Fibroblast of upper back skin (primary cell): ENCODE measurements at places on chromosomes 4 and X.

DNA sequence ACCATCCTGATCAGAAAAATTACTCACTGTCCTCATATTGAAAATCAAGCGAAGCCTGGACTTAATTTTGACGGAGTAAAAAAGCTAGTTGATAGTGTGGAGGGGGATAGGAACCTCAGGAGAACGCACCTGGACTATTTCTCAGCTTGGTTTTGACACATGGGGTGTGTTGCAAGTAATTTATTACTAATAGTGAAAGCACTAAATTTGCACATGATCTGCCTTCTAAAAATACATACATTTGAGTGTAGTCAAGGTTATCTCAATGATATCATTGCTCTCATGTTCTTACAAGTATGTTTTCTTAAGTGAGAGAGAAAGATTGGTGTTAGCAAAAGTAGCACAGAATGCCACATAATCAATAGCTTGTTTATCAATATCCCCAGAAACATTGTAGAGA lies 29.5 kb downstream of the LRIT3 start:
- DNase-seq = no peak

GRCh38 chrX:1449823-1450149 lies 2.9 kb downstream of the ASMTL start:
- DNase-seq = no peak

DNA sequence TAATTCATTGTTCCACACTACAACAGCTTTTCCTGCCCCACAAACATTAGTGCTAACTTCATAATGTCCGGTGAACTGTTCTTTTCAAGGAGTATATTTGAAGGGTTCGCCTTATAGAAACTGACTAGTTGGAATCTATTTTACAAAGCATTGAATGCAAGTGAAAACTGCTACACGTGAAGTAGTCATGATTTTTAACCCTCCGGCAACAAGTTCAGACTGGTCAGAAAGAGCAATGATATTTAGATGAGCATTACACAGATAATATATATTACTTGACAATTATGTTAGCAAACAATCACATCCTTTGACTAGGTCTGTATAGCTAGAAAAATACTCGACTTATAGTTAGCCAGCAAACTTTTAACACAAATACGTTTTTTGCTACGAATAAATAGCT lies 1.7 kb upstream of the SLAIN2 start:
- DNase-seq = no peak

DNA sequence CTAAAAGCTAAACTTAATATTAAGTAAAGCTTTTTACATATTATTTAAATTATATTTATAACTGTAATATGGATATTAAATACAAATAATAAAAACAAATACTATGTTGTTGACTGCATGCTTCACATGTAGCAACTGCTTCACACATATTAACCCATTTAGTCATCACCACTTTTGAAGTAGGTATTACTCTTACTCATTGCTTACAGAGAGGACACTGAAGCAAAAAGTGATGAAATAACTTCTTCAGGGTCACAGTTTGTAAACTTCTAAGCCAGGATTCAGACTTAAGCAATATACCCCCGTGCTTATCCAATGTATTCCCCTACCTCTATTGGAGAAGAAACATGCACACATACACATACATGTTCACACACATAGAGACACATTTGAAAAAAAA lies 166.6 kb downstream of the DKK2 start:
- DNase-seq = peak; percentile 57

DNA sequence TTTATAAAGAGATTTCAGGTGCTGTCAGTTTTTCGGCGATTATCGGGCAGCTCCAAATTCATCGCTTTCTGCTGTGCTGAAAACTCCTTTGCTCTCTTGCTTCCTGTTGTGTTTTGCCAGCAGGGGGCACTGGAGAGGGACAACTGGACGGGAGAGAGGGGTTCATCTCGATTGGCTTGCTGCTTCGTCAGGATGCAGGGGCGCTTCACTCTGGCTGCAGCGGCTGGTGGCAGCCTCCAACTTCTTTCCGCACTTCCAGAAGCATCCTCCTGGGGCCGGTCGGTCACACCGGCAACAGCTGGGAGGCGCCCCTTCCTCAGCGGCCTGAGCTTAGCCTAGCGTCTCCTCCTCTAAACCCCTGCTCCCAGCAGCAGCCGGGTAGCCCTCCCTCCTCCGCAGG lies 29.5 kb downstream of the MSL3 start:
- peak; percentile 62 for DNase-seq

DNA sequence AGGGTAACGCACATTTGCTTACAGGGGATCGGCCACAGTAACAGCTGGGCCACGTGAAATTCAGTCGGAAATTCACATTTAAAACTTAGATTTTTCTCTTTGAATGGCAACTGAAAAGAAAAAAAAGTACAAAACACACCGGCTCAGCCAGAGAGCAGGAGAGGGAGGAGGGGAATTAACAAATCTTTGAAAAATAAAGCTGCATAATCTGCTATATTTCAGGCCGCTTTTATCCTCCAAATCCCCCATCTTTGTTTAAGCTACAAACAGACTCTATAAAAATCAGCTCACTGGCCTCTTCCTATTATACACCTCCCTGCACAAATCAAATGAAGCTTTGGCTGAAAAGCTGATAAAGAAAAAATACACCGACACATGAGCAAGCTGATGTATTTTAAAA lies 169.1 kb downstream of the LDB2 start:
- DNase-seq = no peak

- DNase-seq = no peak
Observed at GRCh38 chr4:134687646-134688628, 486.3 kb upstream of the PABPC4L start.
